IMR-90 (cell line): ENCODE measurements at places on chromosomes 3 and 15. TPM values are rescaled to one million over a fixed set of nuclear protein-coding genes. Genes with fewer than 3 reads are reported as not detected.

DNA sequence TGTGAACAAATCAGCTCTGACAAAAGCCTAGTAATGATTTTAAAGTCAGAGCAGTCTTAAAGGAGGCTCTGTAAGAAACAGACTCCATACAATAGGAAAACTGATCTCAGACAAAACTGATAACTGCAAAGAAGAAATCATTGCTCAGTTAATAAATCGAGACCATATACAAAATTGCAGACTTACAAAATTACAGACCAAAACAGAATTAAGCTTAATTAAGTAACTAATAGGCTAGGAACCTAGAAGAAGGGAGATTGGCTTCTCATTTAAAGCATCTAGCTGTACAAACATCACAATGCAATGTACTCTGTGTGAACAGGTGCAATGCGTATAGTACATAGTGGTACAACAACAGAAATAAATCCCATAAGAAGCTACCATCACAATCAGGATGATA, 46.3 kb downstream of the ZBTB20 start:
- no peak for DNase-seq

- no peak for DNase-seq
Measured at GRCh38 chr15:61702224-61703020, 357.8 kb downstream of the VPS13C start.

TMEM207 gene
- not detected in 2 replicates for total RNA-seq

GRCh38 chr15:68517285-68517761, 61.5 kb upstream of the CORO2B start:
- no peak for DNase-seq

GRCh38 chr3:24624938-24625681, 130.5 kb upstream of the THRB start:
- no peak for DNase-seq

- no peak for DNase-seq
Measured at GRCh38 chr15:90743407-90743806, 26.3 kb downstream of the BLM start.

RBP2 gene
- not detected in 2 replicates for total RNA-seq

DNA sequence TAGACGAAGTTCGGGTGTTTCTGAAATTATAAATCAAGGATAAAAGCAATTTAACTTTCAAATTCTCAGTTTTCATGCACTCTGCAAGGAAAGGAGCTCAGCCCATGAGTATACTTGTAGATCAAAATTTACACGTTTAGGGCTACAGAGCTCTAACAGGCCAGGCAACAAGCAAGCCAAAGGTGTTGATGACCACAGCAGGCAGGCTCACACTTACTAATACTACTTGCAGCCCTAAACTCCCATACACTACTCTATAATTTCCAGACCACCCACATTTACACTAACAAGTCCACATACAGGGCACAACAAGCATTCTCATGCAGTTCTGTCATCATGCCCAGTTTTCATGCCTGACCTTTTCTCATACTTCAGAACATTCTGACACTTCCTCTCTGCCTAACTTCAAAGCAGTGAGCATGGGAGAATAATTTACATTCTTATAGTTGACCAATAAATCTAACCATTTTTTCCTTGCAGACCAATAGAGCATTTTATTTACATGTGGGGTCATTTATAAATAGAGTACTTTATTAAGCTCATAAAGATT, 124.7 kb upstream of the FRMD4B start:
- no peak for DNase-seq

DNA sequence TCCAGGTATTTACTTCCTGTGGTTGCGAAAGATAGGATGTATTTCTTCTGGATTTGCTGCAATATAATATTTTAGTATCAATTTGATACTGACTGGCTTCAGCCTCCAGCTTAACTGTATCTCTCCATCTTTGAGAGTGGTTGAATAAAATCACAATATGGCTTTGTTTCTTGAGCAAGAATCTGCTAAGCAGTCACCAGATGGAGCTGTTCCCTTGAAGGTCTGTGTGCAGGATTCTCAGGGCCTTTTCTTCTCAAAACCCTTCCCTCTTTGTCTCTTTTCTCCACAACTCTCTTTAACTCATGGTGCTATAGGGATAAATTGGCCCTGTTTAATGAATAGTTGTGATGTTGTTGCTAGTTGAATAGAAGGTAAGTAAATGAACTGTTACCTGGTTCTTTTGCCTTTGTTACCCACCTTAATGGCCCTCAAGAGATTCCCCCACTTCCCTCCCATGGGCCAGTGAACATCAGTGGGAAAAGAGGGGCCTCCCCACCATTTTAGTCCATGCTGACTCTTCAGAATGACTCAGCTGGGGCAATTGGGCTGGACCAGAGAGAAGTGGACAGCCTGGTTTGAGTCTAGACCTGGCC, 34.8 kb upstream of the RAB6B start:
- DNase-seq: peak; percentile 81

GRCh38 chr15:37594417-37594816, 340.0 kb upstream of the TMCO5A start:
- no peak for DNase-seq

- peak; percentile 81 for DNase-seq
Measured at GRCh38 chr3:20574746-20575145, 388.7 kb upstream of the SGO1 start.

- DNase-seq: no peak
Measured at GRCh38 chr3:161673866-161674265, 177.3 kb downstream of the OTOL1 start.

- no peak for DNase-seq
Measured at GRCh38 chr15:85757073-85757938, 37.4 kb downstream of the KLHL25 start.

GRCh38 chr3:190911382-190911781, 48.9 kb upstream of the GMNC start:
- DNase-seq: no peak

DNA sequence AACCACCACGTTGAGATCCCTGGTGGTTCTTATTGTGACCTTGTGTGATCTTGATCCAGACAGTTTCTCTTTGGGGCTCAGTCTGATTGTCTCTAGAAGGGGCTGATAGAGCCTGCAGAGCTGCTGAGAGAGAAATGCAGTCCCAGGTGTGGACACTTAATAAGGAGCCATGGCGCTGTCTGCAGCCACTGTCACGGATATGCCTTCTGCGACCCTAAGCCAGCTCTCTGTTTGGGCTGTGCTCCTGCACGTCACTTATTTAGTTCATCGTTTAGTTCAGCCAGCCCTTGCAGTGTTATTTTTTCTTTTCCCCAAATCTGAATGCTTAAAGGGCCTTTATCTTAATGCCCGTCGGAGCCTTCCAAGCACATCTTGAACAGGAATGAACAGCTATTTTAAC, 12.0 kb downstream of the SLC6A1 start:
- DNase-seq: no peak

GRCh38 chr15:95957861-95958260, 372.6 kb upstream of the NR2F2 start:
- no peak for DNase-seq

- peak; percentile 50 for DNase-seq
Measured at GRCh38 chr15:49301562-49301961, 121.5 kb upstream of the FGF7 start.

TMEM212 gene
- not detected in 2 replicates for total RNA-seq
